Activated T-helper 1 cell treated with anti-CD3 and anti-CD28 coated beads, Interleukin-12 subunit alpha, Interleukin-12 subunit beta, Interleukin-2, Interleukin-4 antibody, amounts not matched to agents 30 ng/mL and 10 ng/mL and 1 ng/mL, durations not matched to agents 14 hours and 24 hours and 36 hours (primary cell): ENCODE measurements at places on chromosomes 6 and 20. TPM values are rescaled to one million over a fixed set of nuclear protein-coding genes. Genes with fewer than 3 reads are reported as not detected.
A peak's percentile ranks its signal among the peaks of the same experiment; 100 is the strongest.

Gene HRH3
- total RNA-seq: not detected in 2 replicates

DNA sequence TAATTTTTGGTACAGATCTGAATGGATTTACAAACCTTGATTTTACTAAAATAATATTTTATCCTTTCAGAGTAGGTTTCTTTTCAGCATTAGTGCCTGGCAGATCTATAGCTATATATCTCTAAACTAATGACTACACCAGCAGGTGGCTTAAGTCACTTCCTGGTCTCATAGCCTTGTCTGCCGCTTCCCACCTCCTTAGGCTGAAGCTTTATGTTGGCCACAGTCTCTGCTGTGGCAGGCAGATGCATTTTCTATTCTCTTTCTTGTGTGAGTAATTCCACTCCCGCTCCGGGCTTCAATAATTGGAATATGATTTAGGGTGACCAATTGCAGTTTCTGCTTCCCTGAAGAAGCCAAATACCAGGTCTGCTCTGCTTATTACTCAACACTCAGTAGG, 226.8 kb upstream of the HS3ST5 start:
- no peak for DNase-seq

DNA sequence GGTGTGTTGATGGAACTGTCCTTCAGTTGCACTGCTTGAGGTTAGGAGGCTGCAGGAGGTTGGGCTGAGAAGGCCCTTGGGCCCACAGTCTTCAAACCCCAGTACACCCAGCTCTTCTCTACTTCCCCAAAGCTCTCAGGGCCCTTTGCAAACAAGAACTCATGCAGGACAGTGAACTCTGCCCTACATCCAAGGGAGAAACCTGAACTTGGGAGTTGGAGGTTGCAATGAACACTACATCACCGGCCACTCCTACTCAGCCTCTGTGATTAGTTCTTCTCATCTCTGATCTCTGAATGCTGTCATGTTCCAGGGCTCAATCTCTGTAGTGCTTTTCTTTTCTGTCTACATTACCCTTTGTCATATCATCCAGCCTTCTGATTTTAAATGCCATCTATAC, 148.5 kb upstream of the PDE7B start:
- DNase-seq: no peak

Gene PNLDC1
- 0.56 and 0.78 TPM in 2 replicates for total RNA-seq

DNA sequence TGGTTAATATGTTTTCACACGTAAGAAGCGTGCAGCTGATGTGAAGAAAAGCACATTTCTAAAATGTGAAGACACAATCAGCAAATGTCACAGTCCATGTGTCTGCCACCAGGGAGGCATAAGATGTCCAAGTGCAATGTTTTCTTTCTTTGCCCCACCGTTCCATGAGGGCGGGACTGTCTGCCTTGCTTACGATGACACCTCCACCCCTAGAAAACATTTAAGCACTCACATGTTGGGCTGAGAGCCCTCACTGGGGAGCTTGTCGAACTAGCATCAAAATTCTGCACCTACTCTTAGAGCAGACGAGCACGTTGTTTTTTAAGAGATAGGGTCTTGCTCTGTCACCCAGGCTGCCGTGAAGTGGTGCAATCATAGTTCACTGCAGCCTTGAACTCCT, 57.6 kb downstream of the PSMG4 start:
- DNase-seq: no peak

Gene CDH22
- total RNA-seq: not detected in 2 replicates

DNA sequence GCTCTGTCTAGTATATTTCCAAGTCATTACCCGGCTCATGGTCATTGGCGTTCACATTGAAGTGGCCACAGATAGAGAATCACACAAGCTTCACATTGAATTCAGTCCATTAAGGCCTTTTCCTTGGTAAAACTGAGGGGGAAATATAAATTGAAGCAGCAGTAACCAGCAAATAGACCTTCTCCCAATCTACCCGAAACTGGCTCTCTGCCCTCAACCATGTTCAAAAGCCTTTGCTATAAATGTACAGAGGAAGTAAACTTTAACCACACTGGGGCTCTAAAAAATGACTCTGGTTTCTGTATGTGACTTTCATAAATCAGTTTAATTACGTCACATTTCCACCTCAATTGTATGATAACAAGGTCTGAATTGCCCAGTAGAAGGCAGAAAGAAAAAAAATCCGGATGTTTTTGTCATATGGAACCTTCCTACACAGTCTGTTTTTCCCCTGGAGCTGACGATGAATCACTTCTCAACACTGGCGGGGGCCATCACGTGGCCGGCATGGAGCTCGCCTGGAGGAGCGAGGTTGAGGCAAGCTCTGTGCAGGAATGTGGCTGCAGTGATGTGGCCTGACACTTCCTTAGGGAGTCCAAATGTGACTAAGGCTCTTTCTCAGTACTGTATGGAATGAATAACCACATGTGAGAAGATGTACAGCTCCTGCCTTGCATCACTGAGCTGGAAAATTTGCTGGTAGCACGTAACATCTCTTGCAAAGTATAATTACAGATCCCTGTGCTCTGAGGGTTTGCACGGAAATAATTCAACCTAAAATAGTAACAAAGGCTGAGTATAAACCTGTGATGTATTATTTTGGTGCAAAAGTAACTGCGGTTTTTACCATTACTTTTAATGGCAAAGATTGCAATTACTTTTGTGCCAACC, 58.6 kb upstream of the SNX9 start:
- DNase-seq: peak; percentile 80

DNA sequence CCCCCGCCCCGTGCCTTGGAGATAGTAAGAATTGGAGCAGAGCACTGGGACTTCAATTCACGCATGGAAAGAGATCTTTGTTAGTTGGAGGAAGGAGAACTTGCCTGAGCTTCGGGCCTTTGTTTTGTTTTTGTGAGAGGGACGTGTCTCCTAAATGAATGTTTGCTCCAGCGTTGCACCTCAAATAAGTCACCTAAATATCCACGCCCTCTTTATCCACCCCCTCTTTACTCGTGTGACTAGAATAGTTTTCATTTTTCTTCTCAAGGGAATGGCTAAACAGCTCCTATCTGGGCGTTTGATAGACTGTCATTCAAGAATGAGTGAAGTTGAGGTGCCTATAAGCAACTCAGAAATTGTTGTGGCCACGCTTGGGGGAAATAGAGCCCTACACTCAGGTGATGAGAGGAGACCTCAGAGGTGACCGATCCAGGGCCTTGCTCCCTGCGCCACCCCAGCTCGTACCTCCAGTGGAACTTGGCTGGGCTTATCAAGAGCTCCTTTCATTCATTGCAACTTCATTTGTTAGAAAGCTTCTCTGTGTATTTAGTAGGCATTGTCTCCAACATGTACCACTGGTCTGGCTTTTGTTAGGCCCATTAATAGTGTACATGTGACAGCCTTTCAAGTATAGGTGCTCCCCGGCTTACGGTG, 861 bp downstream of the PCMTD2 start:
- no peak for DNase-seq

Gene PRRT1
- 0.24 and 0.57 TPM in 2 replicates for total RNA-seq

DNA sequence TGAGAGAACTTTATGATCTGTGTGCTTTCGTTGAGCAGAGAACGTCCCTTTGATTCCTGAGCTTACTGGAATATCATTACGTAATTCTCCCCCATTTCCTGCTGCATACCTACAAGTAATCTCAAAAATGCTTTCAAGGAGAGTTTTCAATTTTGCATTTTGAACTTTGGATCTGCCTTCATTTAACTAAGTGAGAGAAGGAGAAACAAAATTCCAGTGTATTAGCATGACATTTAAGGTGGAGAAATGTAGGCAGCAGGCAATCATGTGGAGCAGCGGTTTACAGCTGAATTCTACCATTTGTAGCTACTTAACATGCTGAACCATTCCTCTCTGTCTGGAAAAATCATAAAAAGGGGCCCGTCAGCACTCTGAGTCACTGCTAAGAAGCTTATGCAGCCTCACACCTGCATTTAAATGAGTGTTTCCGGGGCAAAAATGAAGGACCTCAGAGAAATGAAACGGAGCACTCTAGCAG, 451.5 kb downstream of the PLCB1 start:
- no peak for DNase-seq

Gene CARMIL1
- total RNA-seq: 1.7 and 1.9 TPM in 2 replicates

Gene LRRC1
- total RNA-seq: 1.7 and 1.9 TPM in 2 replicates

GRCh38 chr20:19277381-19277780, 64.9 kb downstream of the SLC24A3 start:
- DNase-seq: no peak

Gene NKAPL
- total RNA-seq: 0.16 TPM in 1 of 2 replicates, not detected in the other
